Activated naive CD4-positive, alpha-beta T cell treated with anti-CD3 and anti-CD28 coated beads, Interleukin-2, amount 10 ng/mL, durations not matched to agents 7 days and 5 days (primary cell): ENCODE measurements at places on chromosomes 5 and 9.

GRCh38 chr9:91220491-91221135, 141.1 kb downstream of the AUH start:
- no peak for DNase-seq

DNA sequence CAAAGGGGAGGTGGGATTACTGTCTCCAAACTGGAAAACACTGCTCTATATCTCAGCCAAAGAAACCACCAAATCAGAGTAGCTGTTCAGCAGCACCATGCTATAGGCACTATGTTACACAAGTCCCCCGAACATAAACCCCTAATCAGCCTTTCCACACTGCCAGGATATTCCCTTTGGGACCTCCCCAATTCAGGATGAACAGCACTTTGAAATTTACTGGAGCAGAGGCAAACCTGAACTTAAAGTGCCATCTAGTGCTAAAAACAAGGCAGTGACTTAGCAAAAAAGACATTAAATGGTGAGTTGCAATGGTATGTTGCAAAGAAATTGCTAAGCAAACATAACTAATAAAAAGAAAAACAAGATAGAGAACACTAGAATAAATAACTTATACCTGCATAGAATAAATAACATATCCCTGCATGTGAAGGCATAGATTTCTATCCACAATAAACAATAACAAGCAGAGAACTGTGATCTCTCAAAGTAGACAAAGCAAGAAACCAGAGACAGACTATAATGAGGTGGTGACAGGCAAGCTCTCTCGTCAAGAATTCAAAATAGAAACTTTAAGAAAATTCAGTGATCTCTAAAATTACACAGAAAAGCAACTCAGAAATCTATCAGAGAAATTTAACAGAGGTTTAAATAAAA, 584.4 kb upstream of the ACO1 start:
- no peak for DNase-seq

- no peak for DNase-seq
Measured at GRCh38 chr9:19231126-19231903, 822 bp downstream of the DENND4C start.

GRCh38 chr5:143893638-143894037, 81.7 kb downstream of the HMHB1 start:
- DNase-seq, result no peak

DNA sequence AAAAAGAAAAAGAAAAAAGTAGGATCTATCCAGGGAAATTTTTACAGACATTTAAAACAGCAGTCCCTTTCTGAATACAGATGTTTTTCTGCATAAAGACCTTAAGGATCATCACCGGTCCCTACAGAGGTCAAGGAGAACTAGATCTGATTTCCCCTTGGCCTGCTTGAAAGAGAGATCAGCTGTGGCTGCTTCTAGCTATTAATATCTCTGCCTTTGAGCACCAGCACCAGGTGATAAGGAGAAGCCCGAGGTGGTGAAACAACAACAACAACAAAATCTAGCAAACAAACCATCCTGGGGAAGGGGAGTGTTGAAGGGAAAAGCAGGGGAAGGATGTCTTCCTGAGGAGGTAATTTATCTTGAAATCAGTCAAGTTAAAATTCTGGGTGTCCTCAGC, 42.1 kb downstream of the ZNF366 start:
- DNase-seq, result no peak

GRCh38 chr5:69293882-69294281, 38.7 kb downstream of the CCDC125 start:
- no peak for DNase-seq

- no peak for DNase-seq
Measured at GRCh38 chr5:149134778-149135500, 6.4 kb upstream of the ABLIM3 start.

GRCh38 chr9:137956688-137957385, 79.3 kb downstream of the CACNA1B start:
- DNase-seq, result no peak

DNA sequence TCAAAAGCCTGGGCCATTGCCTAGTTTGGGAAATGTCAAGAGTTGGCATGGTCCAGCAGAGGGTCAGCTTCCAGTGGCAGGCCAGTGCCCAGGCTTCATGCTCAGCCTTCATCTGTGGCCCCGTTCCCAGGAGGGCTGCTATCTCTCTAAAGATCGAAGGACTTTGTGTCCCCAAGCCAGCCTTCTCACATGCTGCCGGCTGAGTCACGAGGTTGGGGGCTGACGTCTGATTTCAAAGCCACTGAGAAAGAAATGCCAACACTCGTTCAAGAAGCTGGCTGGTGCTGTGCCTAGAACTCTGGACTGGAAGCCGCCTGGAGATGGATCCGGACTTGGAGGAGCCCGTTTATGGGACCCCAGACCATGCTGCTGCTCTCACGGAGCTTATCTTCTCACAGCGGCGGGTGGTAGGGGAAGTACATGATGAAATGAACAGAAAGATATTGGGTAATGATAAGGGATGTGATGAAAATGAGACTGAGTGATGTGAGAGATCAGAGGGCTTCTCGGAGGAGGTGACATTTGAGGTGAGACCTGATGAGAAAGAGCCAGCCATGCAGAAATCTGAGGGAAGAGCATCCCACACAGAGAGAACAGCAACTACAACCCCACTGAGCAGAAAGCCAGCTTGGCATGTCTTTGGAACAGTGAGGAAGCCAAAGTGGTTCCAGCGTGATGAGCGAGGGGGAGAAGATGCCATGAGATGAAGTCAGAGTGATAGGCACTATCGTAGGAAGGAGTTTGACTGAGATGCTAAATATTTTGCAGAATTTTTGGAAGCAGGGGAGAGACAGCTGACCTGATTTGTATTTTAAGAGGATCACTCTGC, 54.9 kb upstream of the BOD1 start:
- no peak for DNase-seq

GRCh38 chr5:169081000-169081724, 219.8 kb downstream of the SLIT3 start:
- no peak for DNase-seq

DNA sequence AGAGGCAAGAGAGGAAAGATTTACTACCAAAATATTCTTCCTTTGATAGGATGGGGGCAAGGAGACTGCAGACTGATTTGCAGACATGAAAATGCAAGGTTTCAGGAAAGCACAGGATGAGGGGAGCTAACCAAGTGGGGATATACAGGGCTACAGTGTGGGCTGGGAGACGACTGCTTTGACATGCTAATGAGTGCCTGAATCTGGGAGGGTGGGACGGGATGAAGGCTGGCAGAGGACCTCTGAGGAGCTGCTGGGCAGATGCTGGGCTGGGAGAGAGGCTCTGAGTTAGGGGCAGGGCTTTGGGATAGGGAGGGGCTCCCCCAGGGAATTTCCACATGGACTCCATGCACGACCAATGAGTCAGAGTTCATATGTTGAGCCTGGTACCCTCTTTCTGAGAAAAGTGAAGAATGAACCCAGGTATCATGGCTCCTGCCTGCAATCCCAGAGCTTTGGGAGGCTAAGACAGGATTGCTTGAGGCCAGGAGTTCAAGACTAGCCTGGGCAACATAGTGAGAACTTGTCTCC, 4.9 kb upstream of the CPLX2 start:
- no peak for DNase-seq

- DNase-seq, result no peak
Measured at GRCh38 chr5:180810959-180811622, 8.5 kb upstream of the MGAT1 start.

GRCh38 chr5:172765766-172766286, 5.2 kb downstream of the DUSP1 start:
- no peak for DNase-seq

DNA sequence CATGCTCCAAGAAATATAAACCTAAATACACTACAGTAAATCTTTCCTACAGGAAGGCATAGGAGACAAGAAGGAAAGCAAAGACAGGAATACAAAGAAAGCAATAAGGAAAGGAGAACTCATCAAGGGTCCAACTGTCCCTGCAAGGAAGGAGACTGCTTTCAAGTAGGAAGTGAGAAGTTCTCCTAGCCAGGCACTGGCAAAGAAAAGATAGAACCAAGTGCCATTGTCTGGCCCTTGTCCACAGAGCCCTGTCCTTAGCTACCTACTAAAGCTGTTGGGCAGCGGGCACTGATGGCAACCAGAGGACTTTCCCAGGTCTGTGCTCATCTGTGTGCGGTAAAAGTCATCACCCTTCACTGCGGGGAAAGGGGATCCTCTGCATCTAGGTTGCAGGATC, 108.2 kb downstream of the KLHL3 start:
- DNase-seq, result no peak

DNA sequence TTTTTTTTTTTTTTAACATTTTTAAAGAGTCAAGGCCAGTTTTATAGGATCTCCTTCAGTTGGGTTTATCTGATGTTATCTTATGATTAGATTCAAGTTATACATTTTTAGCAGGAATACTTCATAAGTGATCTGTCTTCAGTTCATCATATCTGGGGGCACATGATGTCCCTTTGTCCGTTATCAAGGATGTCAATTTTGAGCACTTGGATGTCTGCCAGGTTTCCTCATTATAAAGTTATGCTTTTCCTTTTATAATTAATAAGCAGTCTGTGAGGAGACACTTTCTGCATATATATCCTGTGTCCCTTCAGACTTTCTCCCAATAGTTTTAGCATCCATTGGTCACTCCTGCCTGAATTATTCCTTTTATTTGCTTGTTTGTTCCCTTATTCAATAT, 11.8 kb downstream of the HDHD3 start:
- no peak for DNase-seq

GRCh38 chr9:8133606-8134005, 334.0 kb upstream of the DMAC1 start:
- DNase-seq, result no peak

- DNase-seq, result no peak
Measured at GRCh38 chr9:11103525-11103924, 490.7 kb upstream of the PTPRD start.

DNA sequence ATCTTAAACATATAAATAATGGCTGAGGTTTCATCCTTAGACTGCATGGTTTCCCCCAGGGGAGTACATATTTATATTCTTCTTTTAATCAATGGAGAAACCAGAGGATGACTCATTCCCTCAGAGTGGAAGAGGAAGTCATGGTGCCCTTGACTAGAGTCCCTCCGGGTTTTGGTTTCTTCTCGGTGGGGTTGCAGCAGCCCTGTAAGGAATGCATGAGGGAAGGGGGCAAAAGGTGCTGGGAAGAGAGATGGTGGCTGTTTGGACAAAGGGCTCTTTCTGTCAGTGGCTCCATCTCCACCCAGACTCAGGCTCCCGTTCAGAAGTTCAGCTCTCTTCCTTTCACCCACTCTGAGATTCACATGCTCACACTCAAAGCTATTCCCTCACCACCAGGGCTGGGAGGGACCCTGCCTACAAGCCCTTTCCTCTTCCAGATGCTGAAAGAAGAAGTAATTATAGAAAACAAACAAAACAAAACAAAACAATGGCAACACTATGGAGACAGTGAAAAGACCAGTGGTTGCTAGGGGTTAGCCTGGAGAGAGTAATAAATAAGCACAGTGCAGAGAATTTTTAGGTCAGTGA, 129.8 kb upstream of the IL12B start:
- DNase-seq, result no peak

DNA sequence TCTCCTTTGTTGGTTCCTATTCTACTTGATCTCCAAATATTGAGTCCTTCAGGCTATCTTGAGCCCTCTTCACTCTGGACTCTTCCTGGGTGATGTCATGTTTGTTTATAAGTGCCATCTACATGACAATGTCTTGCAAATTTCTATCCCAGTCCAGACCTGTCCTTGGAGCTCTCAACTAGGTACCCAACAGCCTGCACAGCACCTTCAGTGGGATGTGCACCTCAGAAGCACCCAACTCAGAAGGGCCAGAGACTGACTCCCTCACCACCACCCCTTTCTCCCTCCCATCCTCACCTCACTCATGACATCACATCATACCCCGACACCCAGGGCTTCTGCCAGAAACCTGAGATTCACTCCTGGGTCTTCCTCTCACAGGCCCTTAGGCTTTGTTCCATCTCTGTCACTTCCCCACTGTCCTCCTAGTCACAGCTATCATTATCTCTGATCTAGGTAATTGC, 14.4 kb downstream of the TXN start:
- DNase-seq, result no peak

DNA sequence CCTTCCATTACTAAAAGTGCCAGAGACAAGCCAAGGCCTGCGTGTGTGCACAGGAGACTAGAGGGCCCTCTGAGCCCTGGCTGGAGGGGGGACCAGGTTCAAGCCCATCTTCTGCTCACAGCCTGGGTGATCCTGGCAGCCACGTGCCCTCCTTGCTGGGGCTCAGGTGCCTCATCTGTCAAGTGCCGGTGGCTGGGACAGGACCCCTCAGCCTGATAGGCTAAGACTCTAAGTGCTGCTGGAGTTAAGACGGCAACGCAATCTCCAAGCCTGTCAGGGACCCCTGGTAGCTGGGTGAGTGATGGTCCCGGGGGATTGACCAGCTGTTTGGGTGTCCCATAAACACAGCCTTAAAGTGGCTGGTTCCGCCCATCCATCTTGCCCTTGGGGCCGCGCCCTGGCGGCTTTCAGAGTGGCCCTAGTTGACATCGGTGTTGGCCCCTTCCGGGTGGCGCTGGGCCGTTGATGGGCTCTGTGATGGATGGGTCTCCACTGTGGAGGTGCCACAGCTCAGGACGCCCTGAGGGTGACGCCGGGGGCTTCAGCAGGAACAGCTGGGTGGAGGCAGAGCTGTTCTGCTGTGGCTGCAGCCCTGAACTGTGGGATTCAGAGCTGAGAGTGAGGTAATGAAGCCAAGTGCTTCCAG, 136.2 kb downstream of the BARX1 start:
- DNase-seq, result no peak
